Iris pigment epithelial cell (primary cell): ENCODE measurements at places on chromosomes 6 and 20.

DNA sequence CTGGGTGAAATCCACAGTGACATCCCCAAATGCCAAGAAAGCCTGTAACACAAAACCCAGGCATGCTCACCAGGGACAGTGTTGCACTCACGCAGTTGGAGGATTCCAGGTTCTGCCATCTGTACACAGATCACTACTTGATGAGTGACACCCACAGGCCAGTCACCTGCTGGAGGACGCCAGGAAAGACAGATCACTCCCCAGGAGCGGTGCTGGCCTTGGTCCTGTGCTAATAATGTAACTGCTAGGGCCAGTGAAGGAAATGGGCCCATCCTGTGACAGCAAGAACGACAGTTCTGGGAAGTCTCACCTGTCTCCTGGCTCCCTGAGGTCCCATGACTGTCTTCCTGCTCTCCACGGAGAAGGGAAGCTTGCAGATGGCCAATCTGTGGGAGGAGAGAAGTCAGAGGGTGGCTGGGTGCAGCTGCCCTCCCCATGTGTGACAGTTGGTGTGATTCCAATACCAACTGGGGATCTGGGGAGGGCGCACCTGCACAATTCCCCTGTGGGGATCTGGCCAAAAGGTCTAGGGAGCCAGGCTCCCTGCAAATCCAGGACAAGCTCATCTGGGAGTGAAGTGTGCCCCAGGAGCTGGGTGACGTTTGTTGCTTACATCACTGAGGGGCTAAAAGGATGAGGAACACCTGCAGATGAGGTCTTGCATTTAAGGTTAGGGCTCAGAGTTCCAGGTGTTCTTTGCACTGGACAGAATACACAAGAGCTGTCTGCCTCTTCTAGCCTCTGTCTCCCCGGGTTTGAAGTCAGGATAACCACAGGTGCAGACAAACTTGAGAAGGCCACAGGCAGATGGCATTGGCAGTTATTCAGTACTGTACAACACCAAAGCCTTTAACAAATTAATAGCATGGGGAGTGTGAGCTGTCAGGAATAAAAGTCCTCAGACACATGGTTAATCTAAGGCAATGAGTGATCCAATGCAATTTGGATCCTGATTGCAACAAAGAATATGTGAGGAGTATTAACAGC, 10.3 kb downstream of the ZNF337 start:
- DNase-seq: no peak

- DNase-seq: peak; percentile 28
Observed at GRCh38 chr20:45592574-45593189, 13.6 kb upstream of the WFDC8 start.

- DNase-seq: peak; percentile 98
Observed at GRCh38 chr20:4135385-4136077, 120.2 kb upstream of the RNF24 start.

GRCh38 chr6:114995526-114995925, 652.7 kb upstream of the HS3ST5 start:
- DNase-seq: no peak

- DNase-seq: no peak
Observed at GRCh38 chr20:3997446-3997845, 17.9 kb downstream of the RNF24 start.

- no peak for DNase-seq
Observed at GRCh38 chr20:31637660-31638059, at the start of gene COX4I2. Gene COX4I2, plus strand, starts transcription at chr20:31637912. Its CDS starts 1,106 bp downstream, at chr20:31639018.

GRCh38 chr6:109800771-109801170, 109.7 kb downstream of the FIG4 start:
- DNase-seq: no peak

DNA sequence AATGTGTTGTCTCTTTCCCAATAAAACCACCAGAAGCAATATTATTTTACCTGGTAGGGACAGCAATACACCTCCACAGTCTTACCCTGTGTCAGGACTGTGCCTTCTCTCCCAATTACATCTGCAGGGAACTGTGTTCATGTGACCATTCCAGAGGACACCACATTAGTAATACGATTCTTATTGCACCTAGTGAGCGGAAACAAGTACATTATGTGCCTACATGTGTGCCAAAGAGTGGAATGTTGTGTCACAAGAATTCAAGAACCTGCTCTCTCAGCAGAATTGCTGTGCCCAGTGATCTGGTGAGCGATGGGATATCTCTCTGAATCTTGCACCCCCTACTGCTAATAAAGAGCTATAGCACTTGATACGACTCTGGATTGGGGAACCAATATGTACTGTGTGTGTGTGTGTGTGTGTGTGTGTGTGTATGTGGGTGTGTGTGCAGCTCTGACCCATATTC, 57.4 kb upstream of the FOXC1 start:
- peak; percentile 56 for DNase-seq

GRCh38 chr6:157908369-157909281, 73.0 kb upstream of the SYNJ2 start:
- DNase-seq: no peak

GRCh38 chr6:37919417-37920157, 100.1 kb downstream of the ZFAND3 start:
- DNase-seq: peak; percentile 68

- DNase-seq: no peak
Observed at GRCh38 chr20:17795501-17796071, 95.8 kb downstream of the BANF2 start.

GRCh38 chr6:167476844-167477595, 152.1 kb downstream of the TTLL2 start:
- DNase-seq: no peak

DNA sequence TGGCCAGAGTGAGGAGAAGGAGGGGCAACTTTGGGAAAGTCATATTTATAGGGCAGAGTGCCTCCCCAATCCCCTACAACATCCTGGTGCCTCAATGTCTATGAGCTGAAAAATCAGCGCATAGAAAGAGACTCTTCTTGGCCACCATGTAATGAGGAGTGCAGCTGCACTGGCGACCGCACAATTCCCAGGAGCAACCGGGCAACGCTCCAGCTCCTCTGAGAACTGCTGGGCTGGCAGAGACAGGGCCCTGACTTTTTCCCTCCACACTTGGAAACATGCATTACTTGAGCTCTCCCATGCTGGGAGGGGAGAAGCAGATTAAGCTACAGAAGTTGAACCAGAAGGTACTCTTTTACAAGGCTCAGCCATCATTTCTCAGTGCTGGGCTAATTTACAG, 31.4 kb upstream of the MARCKS start:
- peak; percentile 55 for DNase-seq
